Pancreas (tissue), 10 donors: ENCODE measurements at places on chromosomes 7 and 10. TPM values are rescaled to one million over a fixed set of nuclear protein-coding genes. Genes with fewer than 3 reads are reported as not detected.

The MOGAT3 gene
- polyA plus RNA-seq = not detected

DNA sequence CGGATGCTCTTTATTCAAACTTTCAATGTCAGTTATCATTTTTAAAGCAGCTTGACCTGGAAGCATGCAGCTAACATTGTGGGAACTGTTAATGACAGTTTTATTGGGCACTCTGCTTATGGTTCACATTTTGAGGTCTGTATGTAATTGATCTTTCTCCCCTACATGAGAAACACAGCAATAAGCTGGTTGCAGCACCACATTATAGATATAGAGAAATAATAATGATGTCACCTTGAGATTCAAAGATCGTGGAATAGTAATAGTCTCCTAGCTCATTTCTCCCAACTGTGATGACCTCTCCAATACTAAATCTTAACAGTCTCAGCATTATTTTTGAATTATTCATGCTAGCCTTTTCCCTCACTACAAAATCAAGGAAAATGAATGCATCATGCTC lies 22.7 kb upstream of the MGMT start:
- DNase-seq = no peak

The TACC2 gene
- 27.0 TPM for polyA plus RNA-seq

DNA sequence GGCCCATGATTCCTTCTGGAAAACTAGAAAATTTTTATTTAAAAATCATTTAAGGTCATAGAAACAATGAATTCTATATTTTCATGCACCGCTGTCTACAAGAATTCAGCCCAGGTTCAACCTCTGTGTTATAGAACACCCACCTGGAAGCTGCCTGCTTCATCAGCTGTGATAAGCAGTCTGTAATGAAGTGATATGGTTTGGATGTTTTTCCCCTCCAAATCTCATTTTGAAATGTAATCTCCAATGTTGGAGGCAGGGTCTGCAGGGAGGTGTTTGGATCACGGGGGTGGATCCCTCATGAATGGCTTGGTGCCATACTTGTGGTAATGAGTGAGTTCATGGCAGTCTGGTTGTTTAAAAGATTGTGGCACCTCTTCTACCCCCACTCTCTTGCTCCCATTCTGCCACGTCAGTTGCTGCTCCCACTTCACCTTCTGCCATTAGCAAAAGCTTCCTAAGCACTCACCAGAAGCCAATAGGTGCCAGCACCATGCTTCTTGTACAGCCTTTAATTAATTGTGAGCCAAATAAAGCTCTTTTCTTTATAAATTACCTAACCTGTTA lies 55.6 kb downstream of the MRPL32 start:
- no peak for DNase-seq

- no peak for DNase-seq
These were observed 145.3 kb downstream of the CELF2 start for GRCh38 chr10:11162828-11163599.

DNA sequence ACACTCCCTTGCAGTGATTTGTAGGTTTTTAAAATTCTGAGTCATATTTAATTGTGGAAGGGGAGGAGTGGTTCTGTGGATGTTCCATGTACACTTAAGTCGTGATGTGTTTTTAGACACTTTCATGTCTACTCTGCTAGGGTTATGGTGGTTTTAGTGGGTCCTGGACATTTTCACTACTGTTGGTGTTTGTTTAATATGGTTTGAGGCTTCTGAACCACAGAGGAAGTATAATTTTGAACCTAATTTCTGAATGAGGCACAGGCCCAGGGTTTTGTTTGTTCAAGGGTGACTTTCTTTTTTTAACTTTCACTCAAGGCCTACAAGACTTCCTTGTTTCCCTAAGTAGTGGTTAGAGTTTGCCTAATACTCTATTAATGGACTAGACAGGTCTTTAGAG lies 13.3 kb downstream of the SLC26A5 start:
- no peak for DNase-seq

- no peak for DNase-seq
These were observed 464.7 kb upstream of the IGFBP3 start for GRCh38 chr7:46385662-46386309.

The RELN gene
- 0.08 TPM for polyA plus RNA-seq

GRCh38 chr10:21531164-21531563 lies 2.9 kb upstream of the MLLT10 start:
- no peak for DNase-seq

The NODAL gene
- not detected for polyA plus RNA-seq

DNA sequence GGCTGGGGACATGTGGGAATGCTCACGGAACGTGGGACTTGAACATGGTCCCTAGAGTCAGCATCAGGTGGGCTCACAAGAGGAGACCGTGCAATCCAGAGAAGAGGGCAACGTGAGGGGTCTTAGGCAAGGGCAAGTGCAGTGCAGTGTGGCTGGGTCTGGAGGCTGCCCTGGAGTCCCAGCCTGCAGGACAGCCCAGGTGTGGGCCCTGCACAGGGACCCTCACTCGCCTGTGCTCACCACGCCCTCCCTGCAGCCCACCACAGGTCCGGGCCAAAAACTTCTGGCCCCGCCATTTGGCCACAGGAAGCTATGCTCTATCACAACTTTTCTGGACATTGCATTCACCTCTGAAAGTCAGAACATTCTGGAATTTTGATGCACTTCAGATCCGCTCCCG lies 133.5 kb downstream of the PAXIP1 start:
- DNase-seq = no peak

DNA sequence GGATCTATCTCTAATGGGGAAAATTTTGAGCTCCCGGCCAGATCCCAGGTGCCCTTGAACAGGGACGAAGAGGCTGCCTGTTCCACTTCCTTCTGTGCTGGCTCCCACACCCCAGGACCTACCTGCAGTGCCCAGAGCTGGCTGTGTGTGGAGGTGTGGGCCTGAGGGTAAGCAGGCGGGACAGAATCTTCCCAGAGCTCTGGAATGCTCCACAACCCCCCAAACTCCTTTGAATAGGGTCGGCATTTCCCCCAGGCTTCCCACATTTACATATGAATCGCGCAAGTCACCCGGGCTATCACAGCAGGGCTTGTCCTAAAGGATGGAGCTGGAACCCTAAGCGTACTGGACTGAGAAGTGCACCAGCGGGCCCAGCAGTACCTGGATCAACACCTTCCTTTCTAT lies 95.9 kb downstream of the DNMBP start:
- peak; percentile 59 for DNase-seq

- no peak for DNase-seq
These were observed 104.5 kb downstream of the CCSER2 start for GRCh38 chr10:84432891-84433290.

GRCh38 chr10:3265088-3265487 lies 92.5 kb upstream of the PITRM1 start:
- DNase-seq = no peak

The OIT3 gene
- not detected for polyA plus RNA-seq

GRCh38 chr7:100021297-100021696 lies 5.9 kb downstream of the ZKSCAN1 start:
- no peak for DNase-seq

The CCDC172 gene
- polyA plus RNA-seq = not detected

The PNLIPRP3 gene
- polyA plus RNA-seq = not detected

DNA sequence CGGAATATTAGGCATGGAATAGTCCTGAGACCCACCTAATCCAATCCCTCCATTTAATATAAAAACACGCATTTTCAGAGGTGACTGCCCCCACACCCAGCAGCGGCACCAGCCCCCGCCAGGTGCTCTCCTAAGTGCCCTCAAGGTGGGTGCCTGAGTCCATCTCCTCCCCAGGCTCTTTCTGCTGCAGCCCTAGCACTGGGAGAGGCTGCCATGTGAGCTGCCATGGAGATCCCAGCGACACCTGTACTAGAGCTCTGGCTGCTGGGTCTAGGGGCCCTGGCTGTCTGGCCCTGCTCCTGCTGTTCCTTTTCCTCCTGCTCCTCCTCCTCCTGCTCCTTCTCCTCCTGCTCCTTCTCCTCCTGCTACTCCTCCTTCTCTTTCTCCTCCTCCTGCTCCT lies 191.1 kb upstream of the BMPER start:
- DNase-seq = no peak

The C10orf143 gene
- 7.0 TPM for polyA plus RNA-seq

DNA sequence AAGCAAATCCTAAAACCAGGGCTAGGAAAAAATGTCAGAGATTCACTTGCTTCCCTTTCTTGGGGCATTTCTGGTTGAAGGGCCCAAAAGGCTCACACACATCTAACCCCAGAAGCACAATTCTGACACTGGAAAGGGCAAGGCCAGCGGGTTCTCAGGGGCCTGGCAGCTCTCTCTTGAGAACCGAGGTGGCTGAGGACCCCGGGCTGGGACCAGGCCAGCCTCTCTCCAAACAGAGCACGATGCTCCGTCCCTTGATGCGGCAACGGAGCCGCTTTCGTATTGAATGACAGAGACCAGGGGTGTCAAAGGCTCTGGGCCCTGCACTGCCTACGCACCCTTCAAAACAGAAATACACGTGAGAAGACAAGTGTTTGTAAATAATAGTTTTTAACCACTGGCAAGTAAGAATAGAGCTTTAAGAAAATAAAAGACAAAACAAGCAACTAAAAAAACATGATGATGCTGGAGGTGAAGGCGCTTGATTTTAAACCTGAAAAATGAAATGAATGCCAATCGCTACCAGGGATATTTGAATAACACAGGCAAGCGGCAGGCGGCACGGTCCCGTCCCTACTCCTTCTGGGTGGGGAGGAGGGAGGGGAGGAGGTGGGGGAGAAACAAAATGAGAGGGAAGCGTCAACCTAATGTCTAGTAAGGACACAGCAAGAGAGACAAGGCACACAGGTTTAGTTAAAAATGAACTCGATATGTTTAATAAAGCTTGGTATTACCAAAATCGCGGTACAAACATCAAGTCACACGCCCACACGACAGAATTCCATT lies 68.0 kb downstream of the SLC29A4 start:
- no peak for DNase-seq

The MNX1 gene
- polyA plus RNA-seq = 47.3 TPM

The GATA3 gene
- polyA plus RNA-seq = 0.11 TPM

- no peak for DNase-seq
These were observed 32.5 kb downstream of the CCDC6 start for GRCh38 chr10:59873896-59874295.

The SMKR1 gene
- polyA plus RNA-seq = 4.5 TPM

The UTF1 gene
- polyA plus RNA-seq = not detected

DNA sequence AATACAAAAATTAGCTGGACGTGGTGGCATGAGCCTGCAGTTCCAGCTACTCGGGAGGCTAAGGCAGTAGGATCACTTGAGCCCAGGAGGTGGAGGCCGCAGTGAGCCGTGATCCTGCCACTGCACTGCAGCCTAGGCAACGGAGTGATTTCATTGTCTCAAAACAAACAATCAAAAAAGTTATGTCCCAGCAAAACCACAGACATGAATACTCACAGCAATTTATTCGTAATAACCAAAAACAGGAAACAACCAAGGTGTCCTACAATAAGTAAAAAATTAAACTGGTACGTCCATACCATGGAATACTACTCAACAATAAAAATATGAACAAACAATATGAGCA lies 11.6 kb upstream of the CYTH3 start:
- no peak for DNase-seq

The HOXA7 gene
- polyA plus RNA-seq = 0.49 TPM

DNA sequence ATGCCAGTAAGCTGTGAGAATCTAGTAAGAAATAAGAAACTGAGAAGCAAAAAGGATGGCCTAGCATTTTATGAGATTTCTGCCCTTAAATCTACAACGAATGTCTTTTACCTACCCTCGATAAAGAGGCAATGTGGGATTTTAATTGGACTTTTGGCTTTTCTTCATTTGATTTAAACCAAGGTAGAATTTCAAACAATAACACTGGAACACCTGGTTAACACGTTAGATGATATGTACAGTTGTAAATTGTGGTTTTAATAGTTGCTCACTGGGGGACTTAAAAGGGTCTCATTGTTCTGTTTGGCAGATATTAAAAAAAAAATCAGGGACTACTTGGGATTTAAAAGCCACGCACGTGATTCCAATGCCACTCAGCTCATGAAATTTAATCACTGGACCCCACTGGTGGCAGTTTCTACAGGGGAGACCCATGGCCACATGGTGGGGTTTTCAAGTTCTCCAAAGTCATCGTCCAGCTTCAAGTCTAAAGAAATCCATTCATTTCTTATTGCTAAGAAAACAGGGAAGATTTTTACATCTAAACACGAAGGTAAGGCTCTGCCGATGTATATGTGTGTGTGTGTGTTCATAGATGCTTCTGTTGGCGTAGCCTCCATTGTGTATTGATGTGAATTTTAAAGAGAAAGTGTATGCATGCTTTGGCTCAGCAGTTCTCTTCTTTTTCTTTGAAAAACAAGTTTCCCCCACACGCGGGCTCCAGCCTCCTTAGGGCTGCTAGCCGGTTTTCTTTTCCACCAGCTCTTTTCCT lies 588.6 kb upstream of the MKI67 start:
- no peak for DNase-seq

- no peak for DNase-seq
These were observed 47.4 kb downstream of the ATOH7 start for GRCh38 chr10:68184546-68184945.

GRCh38 chr10:71236286-71236685 lies 23.9 kb downstream of the UNC5B start:
- DNase-seq = peak; percentile 16

DNA sequence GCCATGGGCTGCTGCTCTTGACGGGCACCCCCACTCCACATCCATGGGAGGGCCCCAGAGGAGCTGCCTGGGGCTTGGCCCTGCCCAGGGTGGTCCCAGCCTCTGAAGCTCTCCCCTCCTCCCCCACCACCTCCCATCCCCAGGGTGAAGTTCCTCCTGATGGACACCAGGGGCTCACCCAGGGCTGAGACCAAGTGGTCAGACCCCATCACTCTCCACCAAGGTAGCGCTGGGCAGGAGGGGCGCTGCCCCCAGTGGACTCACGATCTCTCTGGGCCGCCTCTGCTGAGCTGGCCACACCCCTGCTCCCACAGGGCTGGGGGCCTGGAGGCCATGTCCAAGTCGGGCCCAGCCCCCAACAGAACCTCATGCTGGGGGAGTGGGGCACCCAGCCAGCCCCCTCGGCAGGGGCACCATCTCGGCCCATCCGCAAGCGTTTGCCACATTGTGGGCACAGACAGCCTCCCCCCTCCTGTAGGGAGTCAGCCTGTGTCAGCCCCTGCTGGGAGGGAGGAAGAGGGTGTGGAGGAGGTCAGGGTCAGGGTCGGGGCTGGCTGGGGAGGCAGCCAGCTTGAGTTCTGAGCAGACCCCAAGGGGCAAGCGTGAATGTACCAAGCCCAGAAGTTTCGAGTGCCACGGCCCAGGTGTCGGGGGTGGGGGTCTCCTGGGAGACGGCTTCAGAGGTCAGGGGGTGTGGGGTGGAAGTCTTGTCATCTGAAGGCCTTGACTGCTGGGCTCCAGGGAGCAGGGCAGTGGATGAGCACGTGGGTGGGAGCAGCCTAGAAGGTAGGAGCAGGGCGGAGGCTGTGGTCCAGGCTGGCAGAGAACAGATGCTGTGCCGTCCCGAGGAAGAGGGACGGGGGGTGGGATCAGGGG lies 2.8 kb downstream of the UPK3B start:
- peak; percentile 13 for DNase-seq

The GBX1 gene
- polyA plus RNA-seq = not detected

- no peak for DNase-seq
These were observed 9.4 kb downstream of the IFRD1 start for GRCh38 chr7:112459645-112460044.

GRCh38 chr10:9602998-9603397 lies 1414.7 kb upstream of the CELF2 start:
- DNase-seq = no peak

The SFTPA2 gene
- polyA plus RNA-seq = 2.0 TPM

- no peak for DNase-seq
These were observed 8.7 kb downstream of the WIPI2 start for GRCh38 chr7:5198741-5199140.
